ENCODE measurements at places on chromosomes 7 and 10.

GRCh38 chr7:130189343-130189742 lies 15.9 kb downstream of the TMEM209 start:
- no peak for DNase-seq

GRCh38 chr10:132535065-132535651 lies 2.4 kb upstream of the INPP5A start:
- peak; percentile 49 for DNase-seq

GRCh38 chr7:1969459-1970284 lies 263.1 kb downstream of the MAD1L1 start:
- DNase-seq = no peak

GRCh38 chr10:118851062-118852035 lies 96.6 kb upstream of the CACUL1 start:
- no peak for DNase-seq

GRCh38 chr10:12928571-12928970 lies 72.9 kb downstream of the CCDC3 start:
- DNase-seq = no peak

GRCh38 chr7:9091282-9091681 lies 657.9 kb downstream of the NXPH1 start:
- DNase-seq = no peak

- no peak for DNase-seq
Measured at GRCh38 chr7:28686418-28686800, 271.7 kb downstream of the TRIL start.

DNA sequence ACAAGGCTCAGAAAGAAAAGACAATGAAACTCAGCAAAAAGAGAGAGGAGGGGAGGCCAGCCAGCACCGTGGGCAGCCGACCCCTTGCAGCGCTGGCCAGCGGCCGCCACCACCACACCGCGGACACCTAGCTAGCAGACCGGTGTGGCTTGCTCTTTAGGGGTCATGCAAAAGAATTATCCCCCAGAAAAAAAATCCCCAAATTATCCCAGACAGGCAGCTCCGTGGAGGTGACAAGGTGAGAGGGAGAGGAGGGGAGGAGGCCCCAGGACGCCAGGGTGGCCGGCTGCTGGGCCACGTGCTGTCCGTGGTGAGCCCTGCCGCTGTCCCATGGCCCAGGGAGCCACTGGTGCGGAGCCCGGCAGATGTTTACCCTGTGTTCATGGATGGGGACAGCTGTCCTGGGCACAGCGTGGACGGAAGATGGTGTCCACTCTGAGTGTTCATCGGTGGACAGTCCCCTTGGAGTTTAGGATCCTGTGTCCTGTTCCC lies 16.5 kb downstream of the YKT6 start:
- no peak for DNase-seq

DNA sequence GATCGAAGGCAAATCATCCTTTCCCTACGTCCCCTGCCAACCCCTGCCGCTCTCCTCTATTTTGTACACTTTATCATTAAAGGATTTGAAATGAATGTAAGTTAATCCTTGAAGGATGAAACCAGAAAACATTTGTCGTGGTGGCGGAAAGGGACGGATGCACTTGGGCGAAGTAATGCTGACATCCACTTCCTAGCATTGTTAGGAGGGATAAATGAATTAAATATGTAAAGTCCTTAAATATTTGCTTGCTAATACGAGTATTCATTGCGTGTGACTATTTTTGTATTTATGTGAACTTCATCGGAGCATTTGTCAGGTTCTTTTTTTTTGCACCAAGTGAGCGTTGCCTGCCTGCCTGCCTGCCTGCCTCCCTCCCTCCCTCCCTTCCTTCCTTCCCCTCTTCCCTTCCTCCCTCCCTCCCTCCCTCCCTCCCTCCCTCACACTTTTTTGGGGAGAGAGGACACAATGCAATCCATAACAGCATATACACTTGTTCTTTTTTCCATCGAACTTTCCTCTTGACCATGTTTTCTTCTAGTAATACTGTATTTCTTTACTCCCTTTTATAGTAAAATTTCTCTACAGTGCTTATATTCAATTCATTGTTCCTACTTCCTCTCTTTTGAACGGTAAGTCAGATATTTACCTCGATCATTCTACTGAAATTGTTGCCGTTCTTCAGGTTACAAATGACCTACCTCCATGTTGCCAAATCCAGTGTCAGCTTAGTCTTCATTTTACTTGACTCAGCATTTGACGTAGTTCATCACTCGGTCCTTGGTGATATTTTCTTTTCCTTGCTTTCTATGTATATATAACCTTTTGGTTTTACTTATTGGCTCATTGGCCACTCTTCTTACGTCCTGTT lies 831 bp downstream of the CCDC7 start:
- no peak for DNase-seq

DNA sequence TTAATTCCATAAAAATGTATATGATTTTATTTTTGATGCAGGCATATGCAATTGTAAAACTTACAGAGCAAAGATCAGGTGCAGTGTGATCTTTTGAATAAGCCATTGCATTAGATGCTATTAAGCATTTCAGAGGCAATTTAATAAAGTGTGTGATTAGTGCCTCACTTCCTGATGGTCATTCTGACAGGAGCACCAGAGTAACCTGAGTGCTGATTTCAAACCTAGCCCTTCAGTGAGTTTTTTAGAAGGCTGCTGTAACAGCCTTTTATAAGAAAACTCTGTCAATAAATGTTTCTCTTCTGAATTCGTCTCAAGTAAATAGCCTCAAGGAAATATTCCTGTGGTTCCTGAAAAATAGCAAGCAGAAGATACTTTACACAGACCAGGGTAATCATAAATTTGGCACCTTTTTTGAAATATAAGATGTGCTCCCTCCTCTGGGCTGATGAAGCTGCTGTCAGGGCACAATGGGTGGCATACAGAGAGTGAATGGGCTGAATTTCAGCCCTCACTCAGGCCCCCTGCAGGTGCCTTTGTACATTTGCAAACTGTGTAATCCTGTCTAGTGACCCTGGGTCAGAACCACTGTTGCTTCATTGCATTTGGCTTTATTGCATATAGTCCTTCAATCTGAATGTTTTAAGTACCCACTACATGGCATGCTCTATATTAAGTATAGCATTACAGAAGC lies 193.7 kb upstream of the CSTF2T start:
- no peak for DNase-seq

DNA sequence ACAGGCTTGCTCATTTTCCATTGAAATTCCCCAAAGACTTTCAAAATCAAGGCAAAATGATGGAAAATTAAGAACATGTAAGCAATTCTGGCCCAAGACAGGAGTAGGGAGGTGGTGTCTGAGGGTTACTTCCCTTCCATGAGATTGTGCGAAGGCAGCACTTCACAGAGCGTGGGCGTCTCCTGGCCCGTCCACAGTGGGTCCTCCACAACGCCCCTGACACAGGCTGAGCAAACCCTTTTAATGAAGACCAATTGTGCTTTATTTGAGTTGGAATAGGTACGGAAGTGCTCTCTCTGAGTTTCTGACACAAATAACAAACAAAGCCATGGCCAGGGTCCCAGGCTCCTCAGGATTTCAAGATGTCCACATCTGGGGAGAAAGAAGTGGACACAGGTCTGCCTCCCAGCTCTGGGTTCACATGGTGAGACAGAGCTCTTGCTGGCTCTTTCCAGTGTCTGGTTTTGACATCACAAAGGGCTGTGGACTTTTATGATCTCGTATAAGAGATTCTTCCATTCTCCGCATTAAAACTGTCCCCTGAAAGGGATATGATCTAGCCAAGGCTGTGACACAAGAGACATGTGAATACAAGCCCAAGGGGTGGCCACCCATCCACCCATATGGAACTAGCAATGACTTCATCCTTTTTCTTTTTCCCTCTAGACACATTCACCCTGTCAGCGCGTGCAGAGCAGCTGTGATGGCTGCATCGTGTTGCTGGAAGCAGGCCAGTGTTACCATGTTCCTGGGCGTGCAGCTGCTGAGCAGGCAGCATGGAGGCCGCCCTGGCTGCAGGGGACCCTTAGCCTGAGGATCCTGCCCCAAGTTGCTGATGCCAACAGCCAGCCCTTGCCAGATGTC lies 145.6 kb downstream of the ADAM12 start:
- no peak for DNase-seq

GRCh38 chr10:8453587-8453986 lies 399.1 kb downstream of the GATA3 start:
- no peak for DNase-seq

DNA sequence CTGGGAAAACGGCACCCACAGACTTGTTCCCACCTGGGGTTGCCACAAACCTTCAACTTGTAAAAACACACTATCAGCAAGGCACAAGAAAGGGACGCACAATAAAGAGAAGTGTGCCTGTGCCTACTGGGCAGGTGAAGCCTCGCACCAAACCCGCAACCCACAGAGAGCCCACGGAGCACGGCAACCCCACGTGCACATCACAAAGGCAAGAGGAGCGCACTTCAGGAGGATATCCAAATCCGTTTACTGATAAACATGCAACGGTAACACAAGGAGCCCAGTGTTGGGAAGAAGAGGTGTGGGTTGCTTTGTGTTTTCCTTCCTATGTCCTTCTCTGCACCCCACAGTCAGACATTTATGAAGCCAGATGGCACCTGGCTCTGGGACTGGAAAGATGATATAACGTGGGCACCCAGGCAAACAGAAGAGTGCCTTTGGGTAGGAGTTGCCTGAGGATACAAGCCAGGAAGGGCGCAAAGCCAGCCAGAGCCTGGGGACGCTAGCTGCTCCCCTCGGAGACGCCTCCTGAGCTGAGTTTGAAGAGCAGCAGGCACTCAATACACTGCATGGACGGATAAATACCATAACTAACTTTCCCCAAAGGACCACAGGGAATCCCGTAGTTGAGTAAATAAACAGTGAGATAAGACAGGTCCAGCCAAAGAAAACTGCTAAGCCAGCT lies 41.6 kb downstream of the TCERG1L start:
- DNase-seq = no peak

DNA sequence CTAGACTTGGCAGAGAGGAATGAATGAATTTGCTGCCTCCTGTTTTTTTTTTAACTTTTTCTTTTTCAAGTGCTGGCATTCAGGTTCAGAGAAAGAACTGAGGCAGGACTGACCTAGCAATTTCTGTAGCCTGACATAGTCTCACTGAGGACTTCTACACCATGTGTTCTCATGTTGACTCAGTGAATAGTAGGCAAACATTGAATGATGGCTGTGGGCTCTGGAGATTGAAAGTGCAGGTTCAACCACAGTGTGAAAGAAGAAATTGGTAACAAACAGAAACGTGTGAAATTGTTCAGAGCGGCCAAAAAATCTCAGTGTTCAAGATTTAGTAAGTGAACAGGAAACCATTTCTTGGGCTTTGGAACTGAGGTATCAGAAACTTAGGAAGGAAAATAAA lies 322.4 kb upstream of the GHITM start:
- DNase-seq = no peak

GRCh38 chr7:24905996-24906770 lies 73.8 kb downstream of the OSBPL3 start:
- no peak for DNase-seq

DNA sequence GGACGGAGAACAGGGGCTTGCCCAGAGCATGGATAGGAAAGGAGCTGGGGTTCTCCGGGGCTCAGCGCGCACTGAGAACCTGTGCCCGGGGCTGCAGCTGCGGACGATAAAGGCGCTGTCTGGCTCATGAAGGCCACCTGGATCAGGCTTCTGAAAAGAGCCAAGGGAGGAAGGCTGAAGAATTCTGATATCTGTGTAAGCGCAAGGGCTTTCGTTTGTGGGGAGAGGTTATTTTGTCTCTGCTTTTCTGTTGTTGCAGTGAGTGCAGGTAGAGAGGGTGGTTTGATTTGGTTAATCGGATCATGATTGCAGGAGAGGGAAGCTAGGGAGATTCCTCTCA lies 250.5 kb downstream of the NSUN6 start:
- DNase-seq = no peak

DNA sequence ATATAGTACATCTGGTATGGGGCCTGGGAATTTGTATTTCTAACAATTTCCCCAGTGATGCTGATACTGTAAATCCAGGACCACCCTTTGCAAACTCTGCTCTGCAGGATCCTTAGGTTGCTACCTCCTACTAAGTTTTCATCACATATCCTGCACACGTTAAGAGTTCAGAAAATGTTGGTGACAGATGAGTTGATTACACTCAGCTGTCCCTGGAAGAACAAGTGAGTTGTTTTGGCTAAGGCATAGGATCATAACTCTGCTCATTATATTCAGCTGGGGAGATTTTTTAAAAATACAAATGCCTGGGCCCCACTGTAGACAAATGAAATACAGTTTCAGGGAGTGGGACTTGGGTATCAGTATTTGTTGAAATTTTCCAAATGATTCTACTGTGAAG lies 274.6 kb upstream of the HABP2 start:
- DNase-seq = no peak

- no peak for DNase-seq
Measured at GRCh38 chr7:42852531-42852930, 59.3 kb downstream of the C7orf25 start.

GRCh38 chr7:8373851-8374250 lies 59.6 kb upstream of the NXPH1 start:
- no peak for DNase-seq

DNA sequence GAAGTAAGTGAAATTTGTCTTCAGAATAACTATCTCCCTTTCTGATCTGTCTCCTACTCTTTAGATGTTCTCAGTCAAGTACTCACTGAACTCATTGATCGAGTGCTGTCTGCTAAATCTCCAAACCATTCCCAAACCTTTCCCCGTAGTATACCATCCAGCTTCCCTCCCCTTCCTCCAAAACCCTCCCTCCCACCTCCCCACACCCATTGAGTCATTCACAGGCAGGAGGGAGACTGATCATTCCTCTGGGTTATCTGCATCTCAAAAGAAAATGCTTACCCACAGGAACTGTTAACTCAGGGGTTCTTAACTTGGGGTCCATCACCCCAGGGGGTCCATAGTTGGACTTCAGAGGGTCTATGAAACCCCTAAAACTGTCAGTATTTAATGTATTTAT lies 37.4 kb downstream of the GOT1 start:
- DNase-seq = no peak

DNA sequence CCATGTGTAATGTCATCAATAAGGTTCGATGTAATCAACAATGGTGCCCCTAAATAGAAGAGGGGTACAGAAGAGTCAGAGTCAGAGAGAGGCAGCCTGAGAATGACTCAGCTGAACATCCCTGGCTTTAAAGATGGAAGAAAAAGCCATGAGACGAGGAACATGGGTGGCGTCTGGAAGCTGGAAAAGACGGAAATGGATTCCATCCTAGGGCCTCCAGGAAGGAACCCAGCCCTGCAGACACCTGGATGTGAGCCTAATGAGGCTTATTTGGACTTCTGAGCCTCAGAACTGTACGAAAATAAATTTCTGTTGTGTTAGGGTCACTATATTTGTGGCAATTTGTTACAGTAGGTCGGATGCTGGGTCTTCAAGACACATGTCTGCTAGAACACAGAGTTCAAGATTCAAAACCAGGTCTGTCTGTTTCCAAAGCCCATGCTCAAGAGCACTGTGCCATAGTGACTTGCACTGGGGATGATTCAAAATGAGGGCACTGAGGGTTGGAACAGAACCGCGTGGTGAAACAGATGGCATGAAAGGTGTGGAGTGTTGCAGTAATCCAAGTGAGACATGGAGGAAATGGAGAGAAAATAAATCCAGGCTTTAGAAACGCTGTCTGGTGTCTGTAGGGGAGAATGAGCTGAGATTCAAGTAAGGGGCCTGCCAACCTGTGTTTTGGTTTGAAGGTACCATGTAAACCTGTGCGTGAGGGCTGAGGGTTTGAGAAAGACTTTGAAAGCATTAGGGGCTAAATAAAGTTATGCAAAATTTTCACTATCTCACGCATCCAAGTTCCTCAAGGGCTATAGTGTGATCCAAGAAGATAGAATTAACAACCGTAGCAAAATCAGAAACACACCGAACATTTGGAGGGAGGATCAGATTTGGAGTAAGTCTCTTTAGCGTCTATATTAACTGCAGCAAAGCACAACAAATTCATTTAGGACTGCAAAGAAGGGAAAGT lies 849.1 kb upstream of the AUTS2 start:
- no peak for DNase-seq

- DNase-seq = no peak
Measured at GRCh38 chr7:6284461-6285360, 12.3 kb upstream of the CYTH3 start.
